ENCODE measurements at places on chromosomes 6 and 20.

- no peak for DNase-seq
Measured at GRCh38 chr20:11982289-11982954, 64.7 kb downstream of the BTBD3 start.

GRCh38 chr20:51462566-51463276 is 79.8 kb downstream of the NFATC2 start:
- no peak for DNase-seq

GRCh38 chr20:53070706-53071392 is 98.7 kb downstream of the TSHZ2 start:
- DNase-seq = no peak

GRCh38 chr20:44097521-44098255 is 89.3 kb downstream of the JPH2 start:
- DNase-seq = no peak

Measured in activated T-cell treated with anti-CD3 and anti-CD28 coated beads, Interleukin-2, amount 50 U/mL, for 1 hour (primary cell).